Activated CD8-positive, alpha-beta T cell treated with anti-CD3 and anti-CD28 coated beads for 36 hours (primary cell): ENCODE measurements at places on chromosomes 1 and 21.

DNA sequence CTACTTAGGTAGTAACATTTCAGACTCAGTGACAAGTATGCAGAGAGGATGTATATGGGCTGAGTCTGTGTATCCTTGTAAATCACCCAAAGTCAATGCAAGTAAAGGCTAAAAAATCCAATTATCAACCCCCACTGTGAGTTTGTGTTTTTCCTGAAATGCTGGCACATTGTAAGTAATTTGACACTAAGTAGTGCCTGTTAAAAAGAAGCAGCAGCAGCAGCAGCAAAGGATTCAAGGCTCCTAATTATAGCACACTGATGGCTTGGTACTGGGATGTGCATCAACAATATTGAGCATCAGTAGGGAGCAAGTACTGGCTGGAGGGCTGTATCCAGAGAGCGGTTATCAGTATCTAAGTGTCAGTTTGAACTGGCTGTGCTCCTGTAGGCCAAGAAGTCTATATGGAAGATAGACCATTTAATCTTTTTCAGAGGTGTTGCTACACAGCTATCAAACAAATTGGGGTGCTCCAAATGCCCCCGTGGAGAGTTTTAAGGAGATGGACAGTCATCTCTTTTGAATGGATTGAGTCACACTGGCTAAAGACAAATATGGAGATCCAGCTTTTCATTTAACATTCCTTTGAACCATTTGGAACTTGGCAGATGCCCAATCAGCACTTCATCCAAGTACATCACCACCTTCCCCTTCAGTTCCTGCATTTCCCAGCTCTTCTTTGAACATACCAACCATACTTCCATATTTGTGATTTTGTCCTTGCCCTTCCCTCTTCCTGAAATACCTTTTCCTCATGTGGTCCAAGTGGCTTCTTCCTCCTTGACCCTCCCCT is 241.2 kb upstream of the ST6GALNAC5 start:
- DNase-seq = no peak

DNA sequence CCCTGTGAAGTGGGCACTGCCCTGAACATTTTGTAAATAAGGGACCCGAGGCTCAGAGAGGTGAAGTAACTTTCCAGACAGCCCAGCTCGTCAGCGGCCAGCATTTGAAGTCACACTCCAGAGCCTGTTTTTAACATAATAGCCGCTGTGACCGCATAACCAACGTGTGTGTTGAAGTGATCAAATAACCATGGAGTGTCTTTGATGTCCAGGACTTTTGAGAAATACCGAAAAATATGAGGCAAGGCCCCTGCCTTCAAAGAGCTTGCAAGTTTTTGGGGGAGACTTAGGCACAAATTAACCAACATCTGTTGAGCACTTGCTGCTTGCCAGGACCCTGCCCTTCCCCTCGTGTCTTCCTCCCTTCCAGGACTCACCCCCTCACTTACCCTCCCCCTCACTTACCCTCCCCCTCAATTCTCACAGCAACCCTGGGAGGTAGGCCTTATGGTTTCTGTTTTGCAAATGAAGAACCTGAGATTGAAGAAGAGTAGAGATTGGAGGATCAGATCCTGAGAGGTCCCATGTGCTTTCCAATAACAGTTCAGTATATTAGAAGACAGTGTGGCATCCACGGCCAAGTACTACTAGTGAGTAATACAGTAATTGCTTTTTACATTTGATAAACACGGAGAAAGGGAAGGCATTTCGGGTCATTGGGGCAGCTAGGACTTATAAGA is 1.3 kb upstream of the SLC16A1 start:
- DNase-seq = peak; percentile 65

- no peak for DNase-seq
Observed at GRCh38 chr1:219582296-219582695, 30.6 kb downstream of the ZC3H11B start.

- peak; percentile 76 for DNase-seq
Observed at GRCh38 chr1:207077470-207078377, 10.9 kb upstream of the C4BPB start.

GRCh38 chr1:15531003-15531402 is 4.4 kb downstream of the DNAJC16 start:
- no peak for DNase-seq
